Caki2 (cell line): ENCODE measurements at places on chromosomes 11 and 22.

GRCh38 chr22:26548984-26549383 lies 36.7 kb upstream of the TFIP11 start:
- DNase-seq = no peak

DNA sequence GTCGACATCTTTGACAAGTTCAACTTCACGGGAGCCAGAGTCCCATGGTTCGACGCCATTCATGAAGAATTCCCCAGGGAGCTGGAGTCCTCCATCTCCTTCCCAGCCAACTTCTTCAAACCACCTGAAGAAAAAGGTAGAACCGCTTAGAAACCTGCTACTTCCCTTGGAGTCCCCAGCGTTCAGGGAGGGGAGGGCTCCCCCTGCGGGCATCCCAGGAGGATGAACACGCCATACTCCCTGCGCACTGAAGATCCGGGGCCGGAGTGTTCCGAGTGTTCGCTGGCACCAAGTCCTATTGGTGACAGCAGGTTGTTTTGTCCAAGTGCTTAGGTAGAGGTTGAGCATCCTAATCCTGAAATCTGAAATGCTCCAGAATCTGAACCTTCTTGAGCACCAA lies 51.7 kb upstream of the PRODH start:
- no peak for DNase-seq

DNA sequence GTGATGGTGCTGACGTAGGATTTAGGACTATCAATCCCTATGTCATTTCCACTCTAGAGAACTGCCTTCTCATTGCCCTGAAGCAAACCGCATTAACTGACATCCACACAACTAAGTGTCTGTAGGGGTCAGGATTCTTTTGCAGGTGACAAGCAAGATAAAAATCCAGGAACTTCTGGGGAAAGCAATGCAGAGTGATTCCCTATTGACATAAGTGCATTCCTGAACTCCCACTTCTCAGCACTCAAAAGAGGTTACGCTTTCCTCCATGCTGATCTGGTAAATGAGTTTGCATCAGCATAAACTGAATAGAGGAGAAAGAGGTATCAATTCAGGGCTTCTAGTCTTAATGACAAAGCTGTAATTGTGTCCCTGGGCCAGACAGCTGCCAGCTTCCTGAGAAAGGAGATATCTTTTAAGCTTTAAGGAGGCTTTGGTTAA lies 224.6 kb upstream of the ISX start:
- no peak for DNase-seq

GRCh38 chr11:71302534-71302909 lies 50.1 kb upstream of the SHANK2 start:
- DNase-seq = no peak

- DNase-seq = no peak
These were observed 24.0 kb upstream of the ATXN10 start for GRCh38 chr22:45647532-45648225.

DNA sequence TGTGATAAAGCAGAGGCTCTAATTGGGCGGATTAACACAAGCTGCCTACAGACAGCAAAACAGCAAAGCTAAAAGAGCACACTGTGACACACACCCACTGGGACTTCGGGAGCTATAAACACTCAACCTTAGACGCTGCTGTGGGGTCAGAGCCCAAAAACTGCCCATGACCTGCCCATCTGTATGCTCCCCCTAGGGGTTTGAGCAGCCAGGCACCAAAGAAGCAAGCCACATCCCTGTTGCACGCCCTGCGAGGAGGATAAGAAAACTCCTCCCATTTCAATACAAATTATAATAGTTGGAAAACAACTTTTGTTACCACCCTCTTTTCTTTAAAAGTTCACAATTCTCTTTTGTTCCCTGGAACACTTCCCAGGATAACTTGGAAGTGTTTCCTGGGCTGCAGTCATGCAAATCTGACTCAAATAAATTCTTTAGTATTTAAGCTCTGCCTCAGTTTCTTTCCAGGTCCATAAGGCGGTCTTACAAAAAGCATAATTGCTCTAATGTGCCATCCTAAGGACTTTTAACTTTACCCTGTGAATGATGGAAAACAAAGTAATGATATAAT lies 86.4 kb downstream of the DLG2 start:
- no peak for DNase-seq

GRCh38 chr11:3036419-3036818 lies 20.8 kb downstream of the CARS1 start:
- no peak for DNase-seq

DNA sequence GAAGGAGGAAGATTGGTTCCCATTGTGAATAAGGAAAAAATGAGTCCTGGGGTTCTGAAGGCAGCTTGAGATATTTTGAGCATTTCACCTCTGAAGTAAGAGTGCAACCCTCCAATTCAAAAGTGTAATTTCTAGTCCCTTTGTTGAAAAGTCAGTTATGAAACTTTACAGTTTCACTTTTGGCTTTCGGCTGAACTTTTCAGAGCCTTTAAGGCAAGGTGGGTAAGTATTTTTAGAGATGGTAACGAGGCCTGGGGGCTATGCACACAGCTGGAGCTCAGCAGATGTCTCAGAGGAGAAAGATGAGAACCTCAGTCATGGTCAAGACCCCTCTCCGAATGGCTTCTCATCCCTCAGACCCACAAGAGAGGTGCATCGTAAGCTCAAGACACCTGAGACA lies 267.6 kb downstream of the KIRREL3 start:
- no peak for DNase-seq

- DNase-seq = no peak
These were observed 158.8 kb downstream of the TTC17 start for GRCh38 chr11:43517518-43517917.

- DNase-seq = no peak
These were observed 4.7 kb downstream of the KCNJ1 start for GRCh38 chr11:128862406-128862805.

DNA sequence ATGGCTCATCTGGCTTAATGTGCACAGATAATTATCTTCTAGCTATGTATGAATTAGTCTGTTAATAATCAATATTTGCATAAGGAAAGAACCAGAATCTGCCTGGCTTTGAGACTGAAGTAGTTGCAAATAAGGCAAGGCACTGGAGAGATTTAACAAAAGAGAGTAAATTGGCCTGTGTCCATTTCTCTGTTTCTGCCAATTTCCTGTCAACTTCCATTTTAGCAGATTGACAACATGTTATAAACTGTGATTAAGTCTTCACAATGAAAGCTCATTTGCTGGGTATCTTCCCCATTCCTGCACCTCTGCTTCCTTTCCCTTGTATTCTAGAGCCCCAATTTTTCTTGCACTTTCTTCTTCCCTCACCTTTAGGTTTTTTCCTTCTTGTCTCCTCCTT lies 5.3 kb upstream of the TMEM123 start:
- no peak for DNase-seq

DNA sequence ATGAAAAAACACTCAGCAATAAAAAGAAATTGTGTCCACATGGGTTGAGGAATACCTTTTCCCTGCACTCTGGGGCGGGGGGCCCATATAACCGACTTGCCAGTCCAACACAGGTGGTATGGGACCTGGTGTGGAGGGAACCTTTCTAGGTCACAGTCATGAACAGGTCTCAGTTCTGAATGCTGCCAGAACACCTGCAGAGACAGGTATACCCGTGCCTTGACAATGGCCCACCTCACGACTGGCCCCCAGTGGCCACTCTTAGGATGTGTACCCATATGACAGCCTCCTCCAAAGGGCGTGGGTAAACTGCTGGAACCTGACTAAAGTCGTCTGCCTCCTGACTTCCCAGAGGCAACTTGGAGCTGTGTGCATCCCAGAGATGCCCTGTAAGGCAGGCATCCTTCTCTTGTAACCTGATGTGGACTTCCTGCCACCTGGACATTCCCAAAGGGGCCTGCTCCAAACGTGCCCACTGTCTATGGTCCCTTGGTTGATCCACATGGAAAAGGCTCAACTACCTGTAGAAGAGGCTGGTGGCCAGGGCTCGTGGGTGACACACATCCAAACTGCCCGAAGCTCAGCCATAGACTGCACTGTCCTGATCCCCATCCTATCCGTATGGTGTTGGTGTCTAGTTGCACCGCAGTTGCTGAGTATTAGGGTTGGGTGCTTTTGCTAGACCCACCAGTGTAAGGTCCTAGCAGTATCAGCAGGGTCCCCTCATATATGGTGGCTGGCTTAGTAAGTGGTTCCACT lies 859.3 kb downstream of the BRD1 start:
- DNase-seq = no peak

DNA sequence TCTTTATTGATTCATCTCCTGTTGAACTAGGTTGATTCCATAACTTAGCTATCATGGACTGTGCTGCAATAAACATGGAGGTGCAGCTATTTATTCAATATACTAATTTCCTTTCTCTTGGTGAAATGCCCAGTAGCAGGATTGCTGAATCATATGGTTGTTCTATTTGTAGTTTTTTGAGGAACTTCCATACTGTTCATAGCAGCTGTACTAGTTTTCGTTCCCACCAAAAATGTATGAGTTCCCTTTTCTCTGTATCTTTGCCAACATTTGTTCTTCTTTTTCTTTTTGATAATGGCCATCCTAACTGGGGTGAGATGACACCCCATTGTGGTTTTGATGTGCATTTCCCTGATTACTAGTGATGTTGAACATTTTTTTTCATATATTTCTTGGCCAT lies 87.2 kb upstream of the NAV2 start:
- DNase-seq = no peak

DNA sequence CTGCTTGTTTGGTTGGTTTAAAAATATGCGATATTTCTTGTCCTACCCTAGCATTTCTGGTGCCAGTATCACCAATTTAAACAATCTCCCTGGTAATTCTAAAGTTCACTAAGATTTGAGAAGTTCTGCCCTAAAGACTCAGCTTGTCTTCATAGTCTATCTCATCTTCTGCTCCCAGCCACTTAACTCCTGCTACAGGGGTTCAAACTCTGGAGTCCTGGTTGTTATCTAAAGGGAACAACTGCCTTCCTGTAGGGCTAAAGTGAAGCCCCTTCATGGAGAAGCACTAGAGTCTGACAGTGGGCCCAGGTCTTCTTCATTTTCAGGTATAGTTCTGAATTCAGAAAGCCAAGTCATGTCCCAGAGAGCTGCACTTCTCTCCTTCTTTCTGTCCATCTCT lies 73.2 kb downstream of the CTNND1 start:
- DNase-seq = no peak

DNA sequence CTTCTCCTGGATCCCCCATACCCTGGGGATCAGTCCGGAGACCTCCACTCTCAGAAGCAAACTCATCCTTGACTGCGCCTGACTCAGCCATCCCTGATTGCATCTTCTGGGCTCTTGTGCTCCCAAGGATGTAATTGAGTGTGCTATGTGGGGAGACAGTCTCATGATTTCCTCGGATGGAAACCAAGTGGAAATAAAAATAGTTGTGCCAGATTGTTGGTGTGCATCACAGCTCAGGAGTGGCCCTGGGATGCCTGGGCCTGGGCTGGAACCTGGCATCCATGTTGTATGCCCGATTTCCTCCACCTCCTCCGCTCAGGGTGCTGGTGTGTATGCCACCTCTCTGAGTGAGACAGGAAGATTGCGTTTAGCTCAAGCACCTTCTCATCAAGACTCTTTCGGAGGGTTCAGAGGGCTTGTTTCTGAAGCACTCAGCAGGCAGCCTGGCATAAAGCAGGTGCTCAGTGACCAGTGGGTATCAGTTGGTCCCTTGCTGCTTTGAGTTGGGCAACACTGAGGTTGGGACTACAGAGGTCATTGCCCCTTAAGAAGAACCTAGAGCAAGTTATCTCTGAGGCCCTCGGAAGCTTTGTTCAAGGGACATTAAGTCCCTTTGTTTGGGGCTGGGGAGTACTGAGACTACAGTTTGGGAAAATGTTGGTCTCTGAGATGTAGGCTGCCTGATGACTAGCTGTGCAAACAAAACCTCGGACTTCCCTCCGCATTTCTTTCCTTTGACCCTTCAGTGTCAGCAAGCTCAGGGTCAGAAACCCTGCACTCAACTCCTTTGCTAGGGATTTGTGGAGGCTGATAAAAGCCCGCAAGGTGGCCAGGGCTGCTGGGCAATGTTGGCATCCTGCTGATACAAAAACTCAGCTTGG lies 24.8 kb upstream of the MICAL2 start:
- DNase-seq = no peak

DNA sequence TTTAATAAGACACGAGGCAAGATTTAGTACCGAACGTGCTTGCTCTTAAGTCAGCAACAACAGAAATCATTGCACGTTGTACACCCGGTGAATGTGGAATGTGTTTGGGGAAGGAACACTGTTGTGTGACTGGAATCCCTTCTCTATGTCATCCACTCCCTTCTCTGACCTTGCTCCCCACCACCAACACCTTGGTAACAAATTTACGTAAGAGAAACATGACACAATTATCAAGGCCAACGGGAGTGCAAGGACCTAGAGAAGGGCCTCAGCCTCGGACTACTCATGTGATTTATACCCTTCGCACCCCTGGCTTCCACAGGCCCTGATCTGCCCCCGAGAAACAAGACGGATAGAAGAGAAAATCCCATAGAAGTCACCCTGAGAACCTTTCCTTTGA lies 236.2 kb downstream of the LARGE1 start:
- no peak for DNase-seq

GRCh38 chr11:115705200-115705599 lies 201.0 kb upstream of the CADM1 start:
- DNase-seq = no peak

GRCh38 chr11:117438371-117439000 lies 110.8 kb downstream of the CEP164 start:
- DNase-seq = no peak
